ENCODE measurements at places on chromosomes 5 and 9.

- DNase-seq = no peak
Measured at GRCh38 chr9:77218612-77219011, 41.3 kb downstream of the VPS13A start.

DNA sequence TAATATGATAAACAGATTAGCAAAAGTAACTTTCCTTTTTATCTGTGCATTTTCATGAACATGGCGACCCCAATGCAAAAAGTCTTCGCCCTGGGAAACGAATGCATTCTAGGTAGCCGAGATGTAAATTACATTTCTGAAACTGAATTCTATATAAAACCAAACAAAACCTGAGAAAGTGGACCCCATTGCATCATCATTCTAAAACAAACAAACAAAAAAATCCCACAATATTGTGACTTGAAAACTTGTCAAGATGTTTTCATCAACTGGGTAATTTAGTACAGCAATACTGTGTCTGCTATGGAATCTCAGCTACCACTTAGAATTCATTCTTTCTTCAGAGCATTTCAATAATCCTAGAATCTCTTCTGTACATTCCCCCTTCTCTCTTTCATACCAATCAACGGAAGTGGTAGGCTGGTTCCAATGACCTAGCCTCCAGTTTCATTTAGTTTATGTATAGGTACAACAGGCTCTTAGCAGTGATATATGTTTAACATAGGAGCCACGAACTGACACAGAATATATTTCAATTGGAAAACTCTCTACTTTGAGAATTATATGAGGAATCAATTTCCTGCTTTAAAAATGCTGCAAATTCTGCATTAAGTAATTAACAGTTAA, 85.6 kb downstream of the FBXW11 start:
- DNase-seq = no peak

GRCh38 chr5:179185256-179185940, 125.2 kb downstream of the ZNF354C start:
- DNase-seq = no peak

- DNase-seq = no peak
Measured at GRCh38 chr9:121529237-121529987, 29.8 kb upstream of the GGTA1 start.

- DNase-seq = no peak
Measured at GRCh38 chr5:39102684-39103155, 28.5 kb upstream of the RICTOR start.

DNA sequence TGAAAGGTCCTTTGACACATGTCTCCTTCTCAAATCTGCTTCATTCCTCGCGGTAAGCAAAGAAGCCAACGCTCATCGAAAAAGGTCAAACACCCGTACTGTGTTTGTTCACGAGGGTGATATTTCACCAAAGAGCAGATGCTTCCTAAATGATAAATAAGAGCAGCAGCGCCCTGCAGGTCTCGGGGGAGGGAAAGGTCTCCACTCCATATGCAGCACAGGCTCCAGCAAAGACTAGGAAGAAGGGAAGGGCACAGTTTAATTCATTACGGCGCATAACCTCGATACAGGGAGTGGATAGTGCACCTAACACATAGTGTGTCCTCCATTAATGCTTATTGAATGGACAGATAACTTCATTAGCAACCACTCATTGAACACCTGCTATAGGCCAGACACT, 593.3 kb downstream of the CDK5RAP2 start:
- no peak for DNase-seq

DNA sequence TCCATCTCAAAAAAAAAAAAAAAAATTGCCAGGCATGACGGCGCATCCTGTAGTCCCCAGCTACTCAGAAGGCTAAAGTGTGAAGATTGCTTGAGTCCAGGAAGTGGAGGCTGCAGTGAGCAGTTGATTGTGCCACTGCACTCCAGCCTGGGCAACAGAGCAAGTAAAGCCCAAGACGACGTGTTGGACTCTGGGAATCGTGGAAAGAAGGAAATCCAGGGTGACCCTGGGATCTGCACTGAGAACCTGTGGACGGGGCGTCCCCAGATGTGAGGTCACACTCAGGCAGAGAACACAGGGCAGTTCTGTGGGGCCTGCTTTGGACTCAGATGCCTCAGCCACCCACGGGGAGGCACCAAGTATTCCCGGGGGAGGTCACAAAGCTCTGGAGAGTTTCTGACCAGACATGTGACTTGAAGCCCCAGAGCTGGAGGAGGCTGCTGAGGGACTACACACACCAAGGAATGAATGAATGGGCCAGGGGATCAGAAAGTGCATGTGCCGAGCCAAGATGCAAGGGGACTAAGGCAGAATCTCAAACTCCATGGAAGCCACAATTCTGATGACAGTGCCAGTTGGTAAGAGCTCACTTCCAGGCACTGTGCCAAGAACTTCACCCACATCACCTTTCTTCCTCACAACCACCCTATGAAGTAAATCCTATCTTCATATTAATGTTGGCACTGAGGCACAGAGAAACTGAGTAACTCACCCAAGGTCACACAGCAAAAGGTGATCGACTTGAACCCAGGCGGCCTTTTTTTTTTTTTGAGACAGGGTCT, 12.9 kb downstream of the DYNC2I2 start:
- peak; percentile 38 for DNase-seq

DNA sequence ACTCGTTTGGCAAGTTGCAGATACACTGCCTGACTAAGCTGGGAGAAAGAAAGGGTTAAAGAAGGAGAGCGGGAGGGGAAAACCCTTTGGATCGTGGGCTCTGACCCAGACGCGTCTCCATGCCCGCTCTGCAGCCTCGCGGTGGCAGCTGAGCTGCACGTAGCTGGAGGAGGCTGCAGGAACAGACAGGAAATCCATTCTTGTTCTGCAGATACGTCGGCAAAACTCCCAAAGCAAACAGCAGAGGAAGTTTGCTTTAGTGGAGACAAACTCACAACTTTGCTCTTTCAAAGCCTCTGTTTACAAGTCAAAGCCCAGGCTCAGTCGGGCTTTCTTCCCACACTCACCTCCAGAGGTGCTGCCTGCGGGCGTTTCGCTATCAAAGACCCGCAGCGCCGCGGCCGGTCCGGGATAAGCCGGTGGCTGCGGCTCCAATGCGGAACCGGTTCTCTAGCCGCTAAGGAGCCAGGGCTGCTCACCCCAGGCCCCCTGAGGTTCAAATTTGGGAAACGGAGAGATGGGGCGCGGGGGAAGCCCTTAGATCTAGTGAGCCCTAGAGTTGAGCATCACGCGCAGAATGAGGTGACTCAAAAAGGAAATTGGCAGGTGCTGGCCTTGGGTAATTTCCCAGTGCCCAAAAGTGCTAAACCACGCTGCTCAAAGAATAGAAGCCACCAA, 60.7 kb downstream of the MAT2B start:
- no peak for DNase-seq

GRCh38 chr5:73030995-73031394, 75.2 kb downstream of the FCHO2 start:
- DNase-seq = no peak

DNA sequence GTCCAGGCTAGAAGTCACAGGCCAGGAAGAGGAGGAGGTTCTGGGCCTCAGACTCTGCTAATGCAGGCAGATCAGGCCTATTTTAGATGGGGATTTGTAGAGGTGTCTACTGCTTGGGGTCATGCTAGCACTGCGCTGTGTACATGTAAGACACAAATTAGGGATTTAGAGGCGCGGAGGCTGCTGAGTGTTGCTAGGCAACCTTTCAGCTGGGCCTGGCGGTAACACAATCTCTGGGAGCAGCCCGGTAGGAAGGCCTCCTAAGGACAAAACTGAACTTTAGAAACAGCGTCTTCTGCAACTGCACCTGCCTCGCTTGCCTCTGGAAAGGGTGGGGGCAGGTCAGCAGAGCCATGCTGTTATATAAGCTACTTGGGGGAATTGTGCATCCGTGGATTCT, 147.9 kb downstream of the MACROH2A1 start:
- DNase-seq = peak; percentile 89

DNA sequence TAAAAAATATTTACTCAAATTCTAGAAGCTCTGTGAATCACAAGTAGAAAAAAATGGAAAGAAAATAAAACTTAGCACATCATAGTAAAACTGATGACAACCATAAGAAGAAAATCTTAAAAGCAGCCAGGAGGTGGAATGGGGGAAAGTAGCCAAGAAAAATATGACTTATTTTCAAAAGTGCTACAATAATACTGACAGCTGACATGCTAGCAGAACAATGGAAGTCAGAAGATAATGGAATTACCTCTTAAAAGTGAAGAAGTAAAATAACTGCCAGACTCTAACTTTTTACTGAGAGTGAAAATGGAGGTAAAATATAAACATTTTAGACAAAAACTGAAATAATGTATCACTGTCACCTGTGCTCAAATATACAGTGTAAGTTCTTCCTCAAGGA, 532.2 kb upstream of the SGCD start:
- DNase-seq = no peak

DNA sequence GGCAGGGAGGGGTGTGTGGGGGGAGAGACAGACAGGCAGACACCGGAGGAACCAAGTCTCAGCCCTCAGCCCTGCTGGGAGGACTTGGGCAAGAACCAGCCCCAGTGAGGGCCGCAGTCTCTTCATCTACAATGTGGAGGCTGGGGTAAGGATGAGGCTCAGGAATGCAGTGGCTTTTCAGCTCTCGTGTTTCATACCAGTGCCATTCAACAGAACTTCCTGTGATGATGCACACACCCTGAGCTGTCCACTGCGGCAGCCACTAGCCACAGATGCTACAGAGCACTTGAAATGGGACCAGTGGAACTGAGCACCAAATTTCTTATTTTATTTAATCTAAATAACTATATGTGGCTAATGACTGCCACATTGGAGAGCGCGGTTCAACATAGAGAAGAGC, 10.7 kb downstream of the CAMK2A start:
- no peak for DNase-seq

- DNase-seq = peak; percentile 15
Measured at GRCh38 chr5:141875795-141876627, 2.2 kb downstream of the PCDH1 start.

DNA sequence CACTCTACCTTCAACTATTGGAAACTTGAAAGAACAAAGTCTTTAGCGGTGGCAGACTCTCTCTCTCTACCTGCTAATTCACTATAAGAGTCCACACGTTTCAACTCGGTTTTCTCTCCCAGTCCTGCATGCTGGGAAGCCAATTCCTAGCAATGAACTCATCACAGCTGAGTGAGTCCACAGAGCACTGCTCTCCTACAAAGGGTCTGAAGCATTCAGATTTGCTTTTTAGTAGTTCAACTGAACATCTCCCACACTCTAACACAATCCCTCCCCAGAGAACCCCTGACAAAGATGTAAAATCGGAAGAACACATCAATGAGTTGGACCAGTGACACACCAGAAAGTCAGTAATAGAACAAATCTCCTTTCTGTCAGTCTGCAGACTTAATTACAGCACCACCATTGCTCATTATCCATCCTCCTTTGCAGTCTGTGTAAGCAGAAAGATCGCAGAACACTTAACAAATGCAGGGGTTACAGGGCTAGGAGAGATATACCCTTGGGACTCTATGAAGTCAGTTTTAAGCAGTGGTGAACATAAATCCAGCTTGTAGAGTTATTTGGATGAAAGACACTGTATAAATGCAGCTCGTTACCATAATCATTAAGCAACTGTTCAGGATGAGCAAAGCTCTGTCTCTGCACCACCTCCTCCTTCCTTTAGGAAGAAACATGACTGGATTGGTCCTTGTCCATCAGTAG, 353.4 kb upstream of the GRIA1 start:
- DNase-seq = no peak

- peak; percentile 33 for DNase-seq
Measured at GRCh38 chr5:105840800-105841199, 1829.9 kb downstream of the EFNA5 start.

- no peak for DNase-seq
Measured at GRCh38 chr5:150672237-150672883, 11.3 kb downstream of the MYOZ3 start.

Measured in NCI-H82 (cell line).